ENCODE measurements at places on chromosomes 5 and 9.

DNA sequence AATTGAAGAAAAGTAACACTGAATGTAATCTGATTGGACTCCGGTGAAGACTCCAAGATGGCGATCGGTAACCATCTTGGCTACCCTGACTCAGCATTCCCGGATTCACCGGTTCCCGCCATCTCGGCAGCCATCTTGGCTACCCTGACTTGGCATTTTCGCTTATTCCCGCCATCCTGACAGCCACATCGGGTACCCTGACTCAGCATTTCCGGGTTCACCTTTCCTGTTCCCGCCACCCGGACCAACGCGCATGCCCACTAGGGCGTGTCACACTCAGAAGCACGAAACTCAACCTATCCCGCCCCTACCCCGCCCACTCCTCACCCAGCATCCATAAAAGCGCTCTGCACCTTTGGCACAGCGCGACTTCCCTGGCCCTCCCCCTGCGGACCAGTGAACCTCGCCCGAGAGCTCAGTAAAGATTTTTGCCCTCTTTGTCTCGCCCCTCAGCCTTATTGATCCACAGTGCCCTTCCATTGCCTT, 17.2 kb downstream of the SPTLC1 start:
- peak; percentile 96 for DNase-seq

DNA sequence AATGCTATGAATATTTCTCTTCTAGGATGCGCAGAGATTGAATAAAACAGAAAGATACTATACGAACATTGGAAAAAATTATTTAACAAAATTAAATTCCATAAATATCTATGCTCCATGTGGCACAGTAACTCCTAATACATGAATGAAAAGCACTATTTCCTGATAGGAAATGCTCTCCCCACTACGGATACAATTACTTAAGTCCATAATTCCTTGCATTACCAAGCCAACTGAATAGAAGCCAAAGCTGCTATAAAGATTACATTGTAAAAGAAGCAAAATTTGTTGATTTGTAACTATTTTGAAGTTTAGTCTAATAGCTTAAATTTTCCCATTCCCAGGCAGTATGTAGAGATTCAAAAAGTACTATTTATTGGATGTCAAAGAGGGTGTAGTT, 61.8 kb upstream of the SNX2 start:
- no peak for DNase-seq

- no peak for DNase-seq
These were observed 18.9 kb downstream of the MARCHF11 start for GRCh38 chr5:16160706-16161105.

GRCh38 chr9:91820949-91821880, 128.8 kb downstream of the ROR2 start:
- DNase-seq, result no peak

- no peak for DNase-seq
These were observed 261.2 kb downstream of the ARL15 start for GRCh38 chr5:54049144-54049543.

Measured in stomach (tissue), 19 donors.